ENCODE measurements at places on chromosomes 6 and 20.
A peak's percentile ranks its signal among the peaks of the same experiment; 100 is the strongest.

DNA sequence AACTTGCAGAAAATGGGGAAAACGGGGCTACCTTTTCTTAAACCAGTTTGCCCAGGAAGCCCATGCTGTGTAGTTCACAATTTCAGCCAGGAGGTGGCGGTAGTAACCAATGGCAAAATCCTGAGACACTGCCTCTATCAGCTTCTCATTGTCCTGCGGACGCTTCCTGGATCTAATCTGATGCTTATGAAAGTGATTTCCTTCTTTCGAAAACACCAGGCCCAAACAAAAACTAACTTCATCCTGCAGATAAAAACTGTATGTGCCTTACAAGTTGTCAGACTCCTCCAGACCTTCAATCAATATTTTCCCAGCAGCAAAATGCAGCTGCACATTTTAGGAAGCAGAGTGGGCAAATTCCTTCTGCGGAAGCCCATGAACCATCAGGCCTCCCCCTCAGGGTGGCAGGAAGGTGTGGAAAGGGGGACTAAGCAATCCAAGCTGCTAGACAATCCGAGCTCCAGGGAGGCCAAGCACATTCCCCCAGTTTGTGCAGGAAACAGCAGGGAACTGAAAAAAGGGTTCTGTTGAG, 88.5 kb downstream of the LY86 start:
- DNase-seq = peak; percentile 65

DNA sequence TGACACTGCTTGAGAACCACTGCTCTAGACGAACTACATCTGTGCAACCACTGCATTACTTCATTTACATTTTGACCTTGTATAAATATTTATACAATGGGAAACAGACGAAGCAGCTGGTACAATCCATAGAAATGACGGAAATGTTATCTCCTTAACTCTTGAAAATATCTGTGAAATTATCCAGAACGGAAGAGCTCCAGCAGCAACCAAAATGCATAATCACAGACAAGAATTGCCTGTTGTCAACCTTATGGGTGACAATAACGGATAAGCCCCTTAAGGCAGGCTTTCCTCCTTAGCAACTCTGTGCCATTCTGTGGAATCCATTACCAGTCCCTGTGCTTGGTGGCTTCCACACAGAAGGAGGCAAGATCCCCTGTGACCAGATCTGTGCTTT, 115.4 kb downstream of the DTNBP1 start:
- DNase-seq = no peak

- no peak for DNase-seq
These were observed 1.7 kb downstream of the ULBP1 start for GRCh38 chr6:149965194-149966020.

DNA sequence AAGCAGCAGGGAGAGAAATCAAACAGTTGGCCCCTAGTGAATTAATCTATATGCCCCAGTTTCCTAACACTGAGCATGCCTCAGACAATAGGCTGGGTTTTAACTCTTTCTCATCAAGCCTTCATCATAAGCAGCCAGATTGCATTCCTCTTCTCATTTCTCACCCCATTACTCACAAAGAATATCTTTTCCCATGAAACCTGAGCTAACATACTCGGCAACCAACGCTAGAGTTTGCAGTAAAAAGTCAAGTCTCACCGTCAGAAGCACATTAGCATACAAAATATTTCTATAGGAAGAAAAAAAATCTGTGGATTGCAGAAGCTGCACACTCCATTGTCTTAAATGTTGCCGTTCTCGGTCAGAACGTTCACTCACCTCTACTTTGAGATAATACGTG, 429.9 kb upstream of the ARID1B start:
- no peak for DNase-seq

DNA sequence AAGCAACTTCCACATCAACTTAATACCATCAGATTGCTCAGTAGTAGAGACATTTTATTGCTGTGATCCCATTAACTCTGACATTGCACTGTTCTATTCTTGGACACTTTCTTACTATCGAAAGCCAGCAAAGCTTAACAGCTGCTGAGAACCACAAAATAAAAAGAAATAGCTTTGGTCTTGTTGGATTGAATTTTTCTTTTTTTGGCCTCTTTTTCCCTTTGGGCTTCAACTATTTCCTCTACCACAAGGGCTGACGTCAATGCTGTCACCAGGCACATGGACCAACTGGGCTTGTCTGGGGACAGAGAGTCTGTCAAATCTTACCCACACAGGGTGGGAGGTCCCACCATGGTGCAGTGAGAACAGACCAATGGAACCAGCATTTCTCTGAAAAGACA, 63.4 kb upstream of the ENPP5 start:
- no peak for DNase-seq

DNA sequence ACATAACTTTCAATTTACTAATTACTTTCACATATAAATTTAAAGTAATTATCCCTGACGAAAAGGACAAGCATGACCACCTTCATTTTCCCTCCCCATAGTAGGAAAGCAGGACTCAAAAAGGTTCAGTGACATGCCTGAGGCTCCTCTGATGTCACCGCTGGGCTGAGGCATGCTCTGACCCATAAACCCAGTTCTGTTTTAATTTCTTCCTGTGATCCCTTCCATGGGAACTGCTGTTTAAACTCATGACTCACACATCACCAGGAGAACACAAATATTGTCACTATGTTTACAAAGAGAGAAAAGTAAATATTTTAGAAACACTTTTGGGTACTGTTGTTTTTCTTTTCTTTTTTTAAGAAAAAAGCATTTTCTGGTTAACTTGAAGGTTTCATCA, 38.0 kb upstream of the NR2E1 start:
- no peak for DNase-seq

DNA sequence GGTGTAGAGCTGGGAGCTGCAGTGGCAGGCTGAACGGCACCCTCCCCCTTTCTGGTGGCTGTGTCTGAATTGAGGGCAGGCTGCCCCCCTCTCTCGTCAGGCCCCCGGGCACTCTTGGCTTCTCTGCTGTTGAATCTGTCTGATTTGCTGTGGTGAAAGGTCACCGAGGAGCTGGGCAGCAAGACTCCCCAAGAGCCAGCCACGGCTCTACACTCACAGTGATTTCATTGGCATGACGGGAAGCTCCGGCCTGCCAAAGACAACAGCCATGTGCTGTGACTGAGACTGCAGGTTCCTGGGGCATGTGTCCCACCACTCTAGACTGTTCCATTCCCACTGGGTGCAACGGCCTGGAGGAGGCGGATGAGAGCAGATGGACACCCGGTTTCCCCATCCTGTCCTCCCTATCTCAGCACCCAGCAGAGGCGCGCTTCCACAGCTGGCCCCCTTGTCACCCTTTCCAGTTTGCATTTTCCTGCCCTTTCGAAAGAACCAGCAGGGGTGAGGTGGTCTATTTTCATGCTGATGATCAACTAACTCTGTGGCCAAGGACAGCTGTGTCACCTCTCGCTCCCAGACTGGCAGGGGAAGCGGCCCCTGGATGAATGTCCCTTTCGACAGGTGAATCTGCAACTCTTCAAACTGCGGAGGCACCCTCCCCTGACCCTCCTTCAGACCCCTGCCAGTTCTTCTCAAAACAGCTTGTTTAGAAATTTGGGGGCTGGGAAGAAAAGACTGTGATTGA, 2.2 kb downstream of the APCDD1L start:
- DNase-seq = no peak

DNA sequence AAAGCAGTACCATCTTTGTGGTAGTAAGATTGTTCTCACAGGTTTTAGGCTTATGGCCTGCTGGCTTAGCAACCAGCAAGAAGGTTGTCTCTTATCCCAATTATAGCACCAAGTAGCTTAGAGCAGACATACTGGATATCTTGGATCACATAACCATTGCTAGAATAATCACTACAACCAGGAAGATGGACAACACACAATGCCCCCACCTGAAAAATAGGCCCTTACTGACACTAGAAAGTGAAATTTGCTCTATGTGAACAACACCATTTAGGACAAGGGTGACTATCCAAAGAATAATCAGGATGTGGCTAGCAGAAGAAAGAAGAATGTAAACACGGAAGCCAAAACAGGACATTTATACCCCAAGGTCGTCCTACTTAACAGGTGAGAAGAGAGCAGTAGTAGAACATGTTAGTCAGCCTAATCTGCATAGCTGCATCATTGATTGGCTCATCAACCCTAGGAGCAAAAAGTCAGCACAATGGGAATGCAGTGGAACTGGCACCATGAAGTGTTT, 172.7 kb upstream of the MARCKS start:
- no peak for DNase-seq

GRCh38 chr6:61901748-61902147, 384.3 kb downstream of the KHDRBS2 start:
- DNase-seq = no peak

GRCh38 chr6:43075670-43076463, at the start of gene PTK7:
Gene PTK7 (plus strand): TSS chr6:43076314. CDS start chr6:43076489, 175 bp downstream.
- no peak for DNase-seq

DNA sequence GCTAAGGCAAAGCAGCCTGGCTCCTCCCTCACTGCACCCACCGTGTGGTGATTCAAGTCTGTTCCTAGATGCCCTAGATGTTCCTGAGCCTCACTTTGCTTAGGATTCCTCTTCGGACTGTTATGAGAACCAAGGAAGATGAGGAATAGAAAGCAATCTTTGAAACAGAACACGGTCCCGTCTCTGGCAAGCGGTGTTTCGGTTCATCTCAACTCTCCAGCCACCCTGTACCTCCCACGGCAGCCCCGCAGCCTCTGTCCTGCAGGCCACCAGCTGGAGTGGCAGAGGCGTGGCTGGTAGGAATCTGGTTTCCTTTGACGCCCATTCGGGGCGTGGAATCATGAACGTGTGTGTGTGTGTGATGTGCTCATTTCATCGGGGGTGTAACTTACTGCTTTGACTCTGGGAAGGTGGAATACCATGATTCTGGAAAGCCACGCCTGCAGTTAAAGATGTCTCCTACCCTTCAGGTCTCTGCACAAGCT, 21.3 kb downstream of the PDE10A start:
- DNase-seq = no peak

GRCh38 chr20:31861385-31862156, 8.8 kb downstream of the DUSP15 start:
- DNase-seq = peak; percentile 35

DNA sequence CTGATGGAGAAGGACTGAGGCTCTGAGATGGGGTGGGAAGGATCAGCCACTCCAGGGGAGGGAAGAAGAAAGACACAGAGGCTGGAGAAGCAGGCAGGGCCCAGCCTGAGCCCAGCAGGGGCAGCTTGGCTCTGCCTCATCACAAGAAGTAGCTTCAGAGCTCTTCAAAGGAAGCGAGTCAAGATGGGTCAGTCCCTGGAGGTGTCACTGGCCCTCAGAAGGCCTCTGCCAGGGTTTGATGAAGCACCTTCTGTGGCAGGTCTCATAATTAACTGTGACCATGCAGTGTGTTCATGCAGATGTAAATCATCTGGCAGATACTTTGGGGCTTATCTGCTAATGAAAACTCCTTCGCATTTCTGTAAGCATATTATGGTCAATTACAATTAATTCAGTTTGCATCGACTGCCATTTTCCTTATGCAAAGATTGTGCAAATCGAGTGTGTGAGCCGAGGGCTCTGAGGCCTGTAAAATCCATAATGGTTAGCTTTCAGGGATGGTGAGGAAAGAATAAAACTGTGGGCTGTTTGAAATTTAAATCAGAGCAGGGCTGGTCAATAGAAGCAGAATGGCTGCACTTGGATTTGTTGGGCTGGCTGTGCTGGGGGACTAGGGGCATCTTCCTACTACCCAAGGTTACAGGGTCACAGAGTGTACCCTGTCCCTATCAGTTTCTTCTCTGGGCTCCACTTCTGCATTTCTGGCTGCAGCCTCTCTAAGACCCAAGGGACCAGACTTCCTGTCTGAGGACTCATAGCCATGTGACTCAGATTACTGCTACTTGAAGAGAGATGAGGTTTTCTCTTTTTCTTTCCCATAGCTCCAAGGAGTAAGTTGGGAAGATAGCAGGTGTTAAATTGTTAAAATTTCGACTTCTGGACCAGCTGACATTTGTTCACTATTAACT, 376.6 kb downstream of the DHX35 start:
- DNase-seq = no peak

DNA sequence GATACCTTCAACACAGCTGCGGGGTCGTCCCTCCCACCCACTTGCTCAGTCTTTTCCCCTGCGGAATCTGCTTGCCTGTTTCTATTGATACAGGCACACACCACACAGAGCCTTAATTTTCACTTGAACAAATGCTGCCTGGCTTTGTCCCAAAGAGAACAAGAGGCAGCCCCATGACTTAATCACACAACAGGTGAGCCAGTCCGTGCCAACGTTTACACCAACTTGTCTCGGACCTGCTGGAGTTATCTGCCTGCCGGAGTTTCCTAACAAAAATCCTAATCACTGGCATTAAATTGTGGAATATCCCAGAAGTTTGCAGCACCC, 186.8 kb upstream of the RREB1 start:
- DNase-seq = no peak

DNA sequence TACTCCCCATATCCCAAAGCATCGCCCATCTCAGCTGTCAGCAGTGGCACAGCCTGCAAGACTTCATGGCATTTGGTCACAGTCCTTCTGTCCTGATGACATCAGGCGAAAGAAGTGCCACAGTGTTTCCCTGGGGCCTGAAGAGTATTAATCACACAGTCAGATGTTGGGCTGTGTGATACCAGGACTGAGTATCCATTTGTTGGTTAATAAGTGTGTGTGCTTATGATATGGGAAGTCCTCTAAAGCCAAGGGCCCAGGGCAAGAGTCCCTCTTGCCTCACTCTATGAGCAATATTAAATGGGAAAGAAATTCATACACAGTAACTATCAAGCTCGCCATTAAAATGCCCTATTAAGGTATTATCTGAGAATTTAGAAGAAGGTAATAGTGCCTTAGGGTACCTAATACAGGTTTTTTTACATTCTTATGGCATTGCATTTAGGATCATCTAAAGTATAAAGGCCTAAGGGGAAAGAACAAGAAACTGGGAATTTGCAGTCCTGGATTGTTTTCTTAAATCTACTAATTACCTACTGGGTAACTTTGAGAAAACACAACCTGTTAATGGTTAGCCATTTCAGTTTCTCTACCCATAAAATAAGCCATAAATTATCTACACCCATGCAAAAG, 204.1 kb upstream of the PREP start:
- DNase-seq = no peak

GRCh38 chr6:125596020-125596419, 153.4 kb upstream of the HEY2 start:
- DNase-seq = no peak

- no peak for DNase-seq
These were observed 392.0 kb upstream of the SASH1 start for GRCh38 chr6:147950623-147950987.

GRCh38 chr6:127385668-127386430, 42.4 kb upstream of the ECHDC1 start:
- no peak for DNase-seq

DNA sequence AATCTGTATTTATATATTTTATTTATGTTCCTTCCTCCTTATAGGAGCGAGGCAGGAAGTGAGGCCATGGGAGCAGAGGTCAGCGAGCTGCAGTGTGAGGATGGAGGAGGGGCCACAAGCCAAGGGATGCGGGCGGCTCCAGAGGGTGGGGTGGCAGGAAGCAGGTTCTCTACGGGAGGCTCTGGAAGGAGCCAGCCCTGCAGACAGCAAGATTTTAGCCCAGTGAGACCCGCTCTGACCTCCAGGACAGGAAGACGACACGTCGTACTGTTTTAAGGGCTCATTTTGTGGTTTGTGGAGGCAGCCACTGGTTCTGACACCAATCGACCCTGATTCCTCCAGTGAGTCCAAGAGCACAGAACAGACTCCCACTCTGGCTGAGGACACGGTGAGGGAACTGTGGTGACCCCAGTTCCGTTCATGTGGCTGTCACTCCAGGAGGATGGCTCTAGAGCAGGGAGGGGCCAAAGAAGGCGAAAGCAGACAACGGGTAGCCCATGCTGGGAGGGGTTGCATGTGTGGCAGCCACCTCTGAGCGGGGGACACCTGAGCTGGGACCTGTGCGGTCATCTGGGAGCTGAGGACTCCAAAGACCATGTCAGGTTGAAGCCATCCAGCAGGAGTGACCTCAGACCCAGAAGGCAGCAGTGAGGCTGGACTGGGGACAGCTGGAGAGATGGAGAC, 100.1 kb upstream of the BHLHE23 start:
- DNase-seq = no peak
